ENCODE measurements at places on chromosomes 2 and 18.

DNA sequence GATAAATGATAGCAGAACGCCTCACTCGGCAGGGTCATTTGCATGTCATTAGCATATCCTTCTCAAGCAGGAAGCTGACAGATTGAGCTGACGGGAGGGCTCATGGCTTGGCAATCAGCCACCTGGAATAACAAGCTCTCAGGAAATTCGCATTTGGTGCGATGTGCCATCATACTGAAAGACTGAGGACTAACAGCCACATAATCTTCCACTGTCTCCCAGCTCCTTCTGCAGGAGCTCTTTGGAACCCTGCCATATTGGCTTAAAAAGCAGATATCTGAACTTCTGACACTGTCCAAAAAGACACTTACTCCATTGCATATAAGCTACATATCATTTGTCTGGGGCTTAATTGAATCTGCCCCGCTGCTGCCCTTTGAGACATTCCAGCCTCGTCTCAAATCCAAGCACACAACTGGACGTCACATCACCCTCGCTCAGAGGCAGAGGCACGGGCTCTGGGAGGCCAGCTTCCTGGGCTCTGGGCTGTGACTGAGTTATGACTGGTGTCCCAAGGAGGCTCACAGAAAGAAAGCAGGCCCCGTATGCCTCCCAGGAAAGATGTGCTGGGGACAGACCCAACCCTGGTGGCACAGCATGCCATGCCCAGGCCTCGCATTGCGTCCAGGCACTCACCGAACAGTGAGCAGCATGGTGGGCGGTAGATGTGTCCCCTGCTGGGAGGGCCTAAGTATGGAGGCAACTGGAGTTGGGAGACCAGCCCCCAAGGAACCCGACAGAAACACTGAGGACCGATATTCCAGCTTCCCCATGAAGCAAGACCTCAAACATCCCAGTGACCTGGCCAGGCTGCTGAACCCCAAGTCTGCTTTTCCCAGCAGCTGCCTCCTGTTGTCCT, 228.0 kb downstream of the ATAD2B start:
- no peak for DNase-seq

GRCh38 chr2:59798687-59799232, 754.7 kb downstream of the BCL11A start:
- DNase-seq = no peak

GRCh38 chr2:70919672-70920366, 15.9 kb upstream of the ATP6V1B1 start:
- peak; percentile 52 for DNase-seq

DNA sequence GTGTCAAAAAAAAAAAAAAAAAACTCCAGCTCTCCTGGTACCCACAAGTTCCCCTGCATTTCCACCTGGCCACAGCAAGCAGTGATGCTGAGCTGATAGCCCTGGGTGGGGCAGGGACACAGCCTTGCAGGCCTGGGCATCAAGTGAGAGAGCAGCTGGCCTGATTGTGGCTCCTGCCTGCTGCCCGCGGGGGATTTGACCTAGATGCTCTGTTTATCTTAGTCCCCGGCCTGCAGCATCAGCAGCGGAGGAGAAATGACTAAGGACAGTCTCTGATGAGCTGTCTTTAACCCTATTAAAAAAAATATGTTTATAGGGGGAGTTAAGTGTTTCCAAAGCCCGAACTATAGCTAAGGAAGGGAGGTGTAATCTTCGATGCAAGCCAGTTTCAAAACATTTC, 102.6 kb downstream of the MTCL1 start:
- no peak for DNase-seq

- DNase-seq = no peak
Observed at GRCh38 chr2:63696496-63696895, 107.7 kb downstream of the MDH1 start.

DNA sequence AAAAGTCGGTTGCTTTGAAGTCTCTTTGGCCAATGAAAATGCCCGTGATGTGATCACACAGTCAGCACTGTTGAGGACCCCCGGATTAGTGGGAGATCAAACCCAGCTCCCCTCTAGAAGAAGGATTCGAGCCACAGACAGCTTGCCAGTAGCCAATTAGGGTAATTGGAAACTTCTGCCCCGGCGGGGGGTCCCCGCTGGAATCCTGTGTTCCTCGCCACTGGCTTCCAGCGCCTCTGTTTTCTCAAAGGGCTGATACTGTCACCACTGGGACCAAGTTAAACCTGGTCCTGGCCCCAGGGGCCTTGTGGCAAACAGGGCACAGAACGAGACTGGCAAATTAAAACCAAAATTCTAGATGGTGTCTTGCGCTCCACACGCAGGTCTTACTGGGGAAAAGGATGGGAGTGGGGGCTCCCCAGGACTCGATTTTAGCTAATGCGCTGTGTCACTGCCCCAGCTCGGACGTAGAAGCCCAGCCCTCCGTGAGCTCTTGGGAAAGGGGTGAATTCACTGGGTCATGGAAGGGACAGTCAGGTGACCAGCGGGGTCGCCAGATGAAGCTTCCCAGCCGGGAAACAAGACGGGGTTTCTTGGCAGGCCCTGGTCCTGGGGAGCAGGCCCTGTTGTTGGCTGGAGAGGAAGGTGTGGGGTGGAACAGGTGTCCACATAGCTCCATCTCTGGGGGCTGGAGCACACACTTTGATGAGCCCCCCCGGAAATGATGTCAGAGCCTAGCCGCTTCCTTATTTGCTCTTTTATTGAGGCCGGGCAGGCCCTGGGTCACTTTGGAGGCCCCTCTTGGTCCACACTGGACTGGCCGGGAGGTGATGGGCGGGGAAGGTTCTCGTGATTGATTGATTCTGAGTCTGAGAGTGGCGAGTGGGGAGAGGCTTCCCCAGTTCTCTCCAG, 90.2 kb downstream of the SMAD7 start:
- DNase-seq = no peak

- no peak for DNase-seq
Observed at GRCh38 chr2:239736358-239737143, 288.6 kb downstream of the NDUFA10 start.

- DNase-seq = peak; percentile 24
Observed at GRCh38 chr2:102186791-102187495, at the start of gene IL1RL2. IL1RL2 (plus strand) TSS chr2:102187023; CDS start chr2:102187868, 845 bp downstream.

DNA sequence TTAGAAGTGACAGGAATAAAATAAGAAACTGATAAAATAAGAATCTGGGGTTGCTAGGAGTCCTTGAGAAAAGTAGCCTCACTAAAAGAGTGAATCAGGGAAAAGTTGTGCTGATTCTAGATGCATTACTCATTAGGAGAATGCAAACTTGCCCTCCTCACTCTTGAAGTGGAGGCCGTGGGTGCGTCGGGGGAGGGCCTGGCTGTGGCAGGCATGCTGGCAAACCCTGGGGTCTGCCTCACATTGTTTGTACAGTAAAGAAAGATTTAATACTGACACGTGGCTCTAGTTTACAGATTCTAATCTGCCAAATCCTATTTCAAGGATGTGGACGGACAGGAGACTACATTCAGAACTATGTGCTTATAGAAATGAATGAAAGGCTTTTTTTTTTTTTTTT, 41.9 kb downstream of the TANC1 start:
- DNase-seq = no peak

DNA sequence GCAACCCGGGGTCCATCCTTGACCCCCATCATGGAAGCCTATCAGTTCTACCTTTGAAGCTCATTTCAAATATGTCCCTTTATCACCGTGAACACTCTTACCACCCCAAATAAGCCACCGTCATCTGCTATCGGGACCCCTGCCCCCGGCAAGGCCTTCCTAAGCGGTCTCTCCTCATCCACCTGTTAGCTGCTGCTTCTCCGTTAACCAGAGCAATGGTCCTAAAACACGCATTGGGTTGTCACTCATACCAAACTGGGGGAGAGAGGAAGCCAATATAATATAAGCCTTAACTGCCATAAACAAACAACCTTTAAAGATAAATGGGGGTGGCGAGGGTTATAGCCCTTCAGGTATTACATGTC, 680 bp downstream of the ASNSD1 start:
- no peak for DNase-seq

GRCh38 chr18:54712306-54712705, 116.0 kb upstream of the RAB27B start:
- no peak for DNase-seq

- no peak for DNase-seq
Observed at GRCh38 chr2:156675896-156676295, 239.7 kb downstream of the GPD2 start.

- DNase-seq = no peak
Observed at GRCh38 chr18:45627204-45627526, 11.9 kb downstream of the SLC14A2 start.

GRCh38 chr18:12309683-12310198, 1.7 kb downstream of the TUBB6 start:
- DNase-seq = no peak

DNA sequence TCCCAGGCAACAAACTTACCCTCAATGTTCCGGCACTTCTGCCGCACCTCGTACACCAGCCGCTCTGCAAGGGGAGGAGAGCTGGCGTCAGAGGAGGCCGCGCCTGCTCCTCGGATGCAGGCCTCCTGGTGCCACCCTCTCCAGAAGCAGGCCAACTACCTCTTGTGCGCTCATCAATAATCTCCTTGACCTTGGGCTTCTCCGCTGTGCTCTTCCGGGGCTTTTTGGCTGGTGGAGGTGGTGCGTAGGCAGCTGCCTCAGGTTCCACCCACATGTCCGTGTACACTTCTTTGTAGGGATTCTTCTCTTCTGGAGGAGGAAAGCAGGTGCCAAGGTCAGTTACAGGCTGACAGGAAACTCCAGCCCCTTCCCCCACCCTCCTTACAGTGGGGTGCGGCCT, 77.6 kb upstream of the POMC start:
- DNase-seq = no peak

- no peak for DNase-seq
Observed at GRCh38 chr2:27627963-27628766, 647 bp downstream of the CCDC121 start.

GRCh38 chr18:13481820-13482617, 244.3 kb downstream of the FAM210A start:
- DNase-seq = no peak

- DNase-seq = no peak
Observed at GRCh38 chr2:150410809-150411208, 76.7 kb downstream of the RND3 start.

Data from gastrocnemius medialis (tissue), 4 donors.